ENCODE measurements at places on chromosomes 4 and X.

DNA sequence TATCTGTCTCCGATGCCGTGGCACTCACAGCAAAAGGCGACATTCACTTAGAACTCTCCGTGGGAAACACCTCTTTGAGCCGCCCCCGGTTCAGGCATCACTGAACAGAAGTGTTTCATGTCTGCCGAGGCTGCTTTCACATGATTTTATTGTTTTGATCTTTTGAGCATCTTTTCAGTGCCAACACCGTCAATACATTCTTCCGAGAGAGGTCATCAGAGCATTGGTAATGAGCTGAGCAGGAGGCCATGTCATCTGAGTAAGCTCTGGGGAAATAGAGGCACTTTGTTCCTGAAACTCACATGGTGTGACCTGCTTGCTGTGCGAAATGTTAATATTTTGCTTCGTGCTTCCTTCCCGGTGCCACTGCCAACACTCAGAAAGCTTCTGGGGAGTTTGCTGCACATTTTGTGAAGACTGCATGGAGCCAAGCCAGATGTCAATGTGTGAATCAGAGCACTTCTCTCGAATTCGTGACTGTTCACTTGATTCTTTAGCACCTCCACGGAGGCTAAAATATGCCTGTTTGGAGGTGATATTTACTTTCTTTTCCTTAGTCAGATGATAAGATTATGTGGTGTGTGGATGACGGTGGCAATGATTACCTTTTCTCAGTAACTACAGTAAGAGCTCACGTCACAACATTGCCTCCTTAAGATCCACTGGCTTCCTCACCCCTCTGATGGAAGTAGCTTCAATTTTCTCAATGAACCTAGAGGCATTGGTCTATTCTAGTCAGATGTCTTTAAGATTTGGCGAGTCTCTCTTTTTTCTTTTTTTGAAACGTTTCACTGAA lies 222.3 kb upstream of the HS3ST1 start:
- DNase-seq = no peak

GRCh38 chr4:136650541-136651277 lies 881.6 kb downstream of the PCDH18 start:
- DNase-seq = no peak

- DNase-seq = no peak
Measured at GRCh38 chr4:153418121-153418520, 48.0 kb upstream of the TMEM131L start.

DNA sequence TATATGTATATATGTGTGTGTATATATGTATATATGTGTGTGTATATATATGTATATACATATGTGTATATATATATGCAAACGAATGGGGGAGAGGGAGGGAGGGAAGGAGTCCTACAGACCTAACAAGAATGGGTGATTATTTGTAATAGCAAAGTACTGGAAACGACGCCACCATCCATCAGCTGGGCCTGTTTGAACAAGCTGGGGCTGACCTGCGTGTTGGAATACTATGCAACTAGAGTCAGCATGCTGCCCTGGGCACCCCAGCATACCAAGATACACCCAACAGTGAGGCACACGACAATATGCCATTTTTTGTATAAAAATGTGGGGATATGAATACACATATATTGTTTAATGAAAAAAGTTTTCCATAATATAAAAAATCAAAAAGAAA lies 21.6 kb upstream of the CCNQ start:
- DNase-seq = no peak

- DNase-seq = no peak
Measured at GRCh38 chrX:1657367-1658070, 42.7 kb downstream of the ASMT start.

GRCh38 chrX:85927740-85928139 lies 119.6 kb downstream of the CHM start:
- DNase-seq = no peak

GRCh38 chrX:114058988-114059418 lies 524.9 kb upstream of the HTR2C start:
- no peak for DNase-seq

GRCh38 chr4:1711055-1711570 lies 1.0 kb downstream of the SLBP start:
- DNase-seq = no peak

DNA sequence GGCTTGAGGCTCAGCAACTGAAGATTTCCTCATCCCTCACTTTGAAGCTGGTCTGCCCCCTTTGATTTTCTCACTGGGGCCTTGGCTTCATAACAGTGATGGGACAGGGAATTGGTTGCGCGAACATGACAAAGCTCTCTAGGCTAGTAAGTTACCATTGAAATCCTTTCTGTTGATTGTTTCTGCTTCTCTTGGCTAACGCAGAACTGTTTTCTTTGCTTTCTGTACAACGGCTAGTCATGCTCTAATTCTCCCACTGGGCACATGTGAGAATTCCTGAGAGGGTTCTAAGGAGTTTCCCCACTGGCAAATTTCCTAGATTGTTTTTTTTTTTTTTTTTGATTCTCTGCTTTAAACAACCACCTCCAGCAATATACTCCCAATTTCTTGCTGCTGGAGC lies 738.6 kb downstream of the PCDH7 start:
- no peak for DNase-seq

DNA sequence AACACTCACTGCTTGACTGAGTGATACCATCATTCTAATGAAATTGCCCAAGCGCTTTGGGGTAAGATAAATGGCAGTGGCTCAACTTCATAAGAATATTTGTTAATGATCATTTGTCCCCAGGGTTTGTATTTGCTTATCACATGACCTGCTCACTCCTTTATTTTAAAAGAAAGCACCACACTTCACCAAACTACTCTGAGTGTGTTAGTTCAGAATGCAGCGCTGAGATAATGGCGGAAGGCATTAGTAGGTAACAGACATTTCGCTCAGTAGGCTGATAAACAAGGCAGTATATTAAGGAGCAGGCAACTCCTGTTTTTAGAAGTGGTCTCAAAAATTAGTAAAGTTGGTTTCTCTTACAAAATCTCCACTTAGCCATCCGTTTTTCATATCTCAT lies 1.6 kb downstream of the SNX25 start:
- DNase-seq = no peak

DNA sequence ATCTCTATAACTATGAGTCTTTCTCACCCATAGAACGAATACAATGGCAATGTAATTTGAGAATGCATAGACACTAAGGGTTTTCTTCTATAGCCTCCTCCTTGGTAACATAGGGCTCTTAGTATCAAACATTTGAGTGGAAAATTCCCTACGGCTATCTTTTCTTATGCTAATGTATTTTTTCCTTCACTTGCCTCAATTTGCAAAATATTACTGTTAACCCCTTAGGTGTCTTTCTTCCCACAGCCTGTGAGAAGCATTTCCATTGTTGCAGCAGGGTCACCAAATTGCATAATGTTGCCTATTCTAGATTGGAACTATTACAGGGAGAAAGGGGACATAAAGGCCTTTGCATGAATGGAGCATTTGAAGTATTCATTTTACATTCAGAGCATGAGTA lies 140.5 kb upstream of the RAPGEF2 start:
- DNase-seq = no peak

DNA sequence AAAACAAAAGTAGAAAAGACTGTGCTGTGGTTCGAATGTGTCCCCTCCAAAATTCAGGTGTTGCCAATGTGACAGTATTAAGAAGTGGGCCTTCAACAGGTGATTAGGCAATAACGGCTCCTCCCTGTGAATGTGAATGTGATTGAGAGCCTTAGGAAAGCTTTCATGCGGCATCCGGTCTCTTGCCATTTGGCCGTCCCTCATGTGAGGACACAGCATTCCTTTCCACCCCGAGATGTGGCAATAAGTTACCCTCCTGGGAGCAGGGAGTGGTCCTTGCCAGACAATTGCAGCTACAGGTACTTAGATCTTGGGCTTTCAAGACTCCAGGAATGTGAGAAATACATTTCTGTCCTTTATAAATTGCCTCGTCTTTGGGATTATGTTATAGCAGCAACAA lies 129.3 kb downstream of the CPEB2 start:
- no peak for DNase-seq

DNA sequence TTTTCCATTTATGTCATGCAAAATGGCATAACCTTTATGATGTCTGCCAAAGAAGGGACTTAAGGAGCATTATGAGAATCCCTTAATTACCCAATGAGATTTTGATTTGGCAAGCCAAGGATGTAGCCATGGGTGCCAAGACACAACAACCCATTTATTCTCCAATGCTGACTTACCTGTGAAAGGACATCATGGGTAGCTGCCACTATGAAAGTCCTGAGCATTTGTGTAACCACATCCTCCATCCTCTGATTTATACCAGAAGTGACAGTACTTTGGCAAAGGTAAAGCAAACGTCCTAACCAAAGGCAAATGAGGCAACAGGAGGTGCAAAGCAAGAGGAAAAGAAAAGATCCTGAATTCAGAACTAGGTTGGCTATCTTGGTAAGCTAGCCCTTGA lies 87.3 kb upstream of the EMCN start:
- DNase-seq = no peak

- DNase-seq = no peak
Measured at GRCh38 chrX:19514791-19515614, at the start of gene MAP3K15. TSS of gene MAP3K15 (minus strand) at chrX:19515508. CDS start at chrX:19515261, 247 bp downstream.

- no peak for DNase-seq
Measured at GRCh38 chr4:176780995-176781738, 11.6 kb downstream of the VEGFC start.

DNA sequence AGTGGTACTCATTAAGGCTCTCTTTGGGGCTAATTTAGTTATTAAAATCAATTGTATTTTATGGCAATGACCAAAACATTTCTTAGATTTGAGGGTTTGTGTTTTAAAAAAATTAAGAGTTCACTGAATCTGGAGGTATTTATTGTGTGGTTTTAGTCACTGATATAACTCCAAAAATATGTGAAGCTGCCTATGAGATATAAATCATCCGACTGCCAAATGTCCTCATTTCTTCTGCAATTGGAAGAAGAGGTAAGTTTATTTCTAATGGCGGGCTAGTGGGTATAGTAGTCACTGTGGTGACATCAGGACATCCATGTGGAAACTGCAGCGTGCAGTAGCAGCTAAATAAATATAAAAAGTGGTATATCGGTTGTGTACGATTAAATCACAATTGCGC lies 205.5 kb downstream of the MID1 start:
- no peak for DNase-seq

- no peak for DNase-seq
Measured at GRCh38 chrX:47807548-47807947, 29.2 kb upstream of the ZNF81 start.

DNA sequence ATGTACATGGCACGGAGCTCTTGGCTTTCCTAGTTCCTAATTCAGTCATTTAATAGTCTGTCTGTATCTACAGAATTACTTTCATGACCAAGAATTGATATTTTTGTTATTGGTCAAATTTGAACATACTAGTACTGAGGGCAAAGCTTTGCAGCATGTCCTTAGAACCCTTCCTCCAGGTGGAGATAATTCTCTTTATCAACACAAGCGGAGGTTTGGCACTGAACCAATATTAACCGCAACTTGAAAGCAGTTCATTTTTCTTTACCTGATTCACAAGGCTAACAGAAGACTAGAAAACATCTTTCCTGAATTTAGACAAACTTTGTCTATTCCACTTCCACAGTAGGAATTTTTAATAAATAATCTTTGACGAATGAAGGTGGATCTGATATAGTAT lies 73.8 kb downstream of the TACR3 start:
- no peak for DNase-seq

DNA sequence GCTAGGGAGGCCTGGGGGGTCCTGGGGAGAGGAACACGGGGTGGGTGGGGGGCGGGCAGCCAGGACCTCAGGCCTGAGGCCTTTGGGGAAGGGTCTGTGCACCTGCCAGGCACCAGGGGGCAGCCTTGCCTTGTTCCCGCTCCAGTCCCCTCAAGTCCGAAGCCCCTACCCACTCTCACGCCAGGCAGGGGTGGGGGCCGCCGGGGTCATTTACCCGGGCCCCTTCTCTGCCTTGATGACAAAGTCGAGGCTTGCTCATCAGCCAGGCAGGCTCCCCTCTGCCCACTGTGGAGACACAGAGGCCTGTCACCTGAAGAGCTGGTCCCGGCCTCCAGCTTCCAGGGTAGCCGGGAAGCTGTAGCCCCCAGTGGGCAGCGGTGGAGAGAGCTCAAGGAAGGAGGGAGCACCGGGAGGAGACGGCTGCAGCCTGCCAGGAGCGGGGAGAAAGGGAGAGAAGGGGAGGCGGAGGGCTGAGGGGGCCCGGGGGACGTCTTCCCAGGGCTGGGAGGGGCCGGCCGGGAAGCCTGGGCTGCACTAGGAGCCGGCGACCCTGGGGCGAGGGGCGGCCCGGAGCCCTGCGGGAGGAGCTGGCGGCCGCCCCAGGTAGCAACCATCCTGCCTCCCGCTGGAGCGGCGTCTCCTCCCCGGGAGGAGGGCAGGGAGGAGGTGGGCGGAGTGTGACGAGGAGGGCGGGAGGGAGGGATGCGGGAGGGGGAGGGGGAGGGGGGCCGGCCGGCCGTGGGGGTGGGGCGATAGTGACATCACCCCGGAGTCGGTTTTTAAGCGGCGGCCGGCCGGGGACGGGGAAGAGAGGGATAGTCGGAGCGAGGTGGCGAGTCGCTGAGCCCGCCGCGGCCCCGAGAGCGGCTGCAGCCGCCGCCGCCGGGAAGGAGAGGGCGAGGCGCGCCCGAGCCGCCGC lies at the start of gene SLC6A8:
Gene SLC6A8 (plus strand): TSS at position 806 of the 919 bp plus-strand sequence. CDS start 649 bp downstream, outside the sequence.
- no peak for DNase-seq

DNA sequence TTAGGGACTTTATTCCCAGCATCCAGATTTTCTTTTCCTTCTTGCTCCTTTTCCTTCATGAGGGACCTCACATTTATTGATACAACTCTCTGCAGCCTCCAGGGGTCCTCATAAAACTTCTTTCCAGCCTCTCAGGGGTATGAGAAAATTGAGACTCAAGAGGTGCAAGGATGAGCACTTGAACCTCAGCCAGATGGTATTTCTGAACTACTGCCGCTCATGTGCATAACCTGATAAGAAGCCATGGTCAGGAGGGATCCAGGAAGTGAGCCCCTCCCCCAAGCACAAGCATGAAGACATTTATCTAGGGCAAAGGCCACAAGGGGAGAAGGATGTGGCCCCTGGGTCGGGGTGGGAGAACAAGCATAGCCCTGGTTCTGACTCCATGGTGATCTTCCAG lies 73.3 kb downstream of the TSPAN7 start:
- no peak for DNase-seq

- DNase-seq = no peak
Measured at GRCh38 chr4:112327965-112328733, 31.0 kb downstream of the ALPK1 start.

DNA sequence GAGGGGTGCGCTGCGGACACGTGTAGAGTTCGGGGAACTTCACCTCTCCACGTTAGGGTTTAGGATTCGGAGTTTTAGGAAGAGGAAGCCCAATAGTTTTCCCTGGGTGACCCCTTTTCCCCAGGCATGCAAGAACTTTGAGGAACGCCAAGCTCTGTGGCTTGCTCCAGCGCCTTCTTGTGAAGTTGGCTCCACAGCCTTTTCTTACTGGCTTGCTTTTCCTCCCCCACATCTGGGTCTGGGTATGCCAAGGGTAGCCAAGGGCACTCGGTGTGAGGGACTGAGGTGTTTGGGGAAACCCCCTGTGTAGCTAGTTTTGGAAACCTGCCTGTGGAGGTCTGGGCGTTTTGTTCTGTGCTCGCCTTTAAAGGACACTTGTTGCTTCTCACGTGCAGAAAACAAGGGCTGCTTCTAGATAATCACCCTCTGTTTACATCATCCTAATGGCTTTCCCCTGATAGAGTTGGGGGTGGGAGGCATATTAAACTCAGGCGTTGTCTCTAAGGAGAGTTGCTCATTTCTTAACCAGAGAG lies 746 bp downstream of the EDNRA start:
- no peak for DNase-seq

GRCh38 chrX:96372313-96373046 lies 312.2 kb upstream of the DIAPH2 start:
- no peak for DNase-seq

- DNase-seq = no peak
Measured at GRCh38 chrX:105063743-105064142, 156.8 kb downstream of the TEX13A start.

Measured in thoracic aorta (tissue), 2 donors.